Activated T-helper 2 cell treated with anti-CD3 and anti-CD28 coated beads, Interferon-gamma antibody, Interleukin-2, Interleukin-4, amounts not matched to agents 10 μg/mL and 5 μg/mL and 100 μg/mL, durations not matched to agents 14 hours and 24 hours and 36 hours (primary cell): ENCODE measurements at places on chromosomes 5 and 9. TPM values are rescaled to one million over a fixed set of nuclear protein-coding genes. Genes with fewer than 3 reads are reported as not detected.

Gene ALDOB
- total RNA-seq, result not detected in 2 replicates

Gene CNTNAP3B
- not detected in 2 replicates for total RNA-seq

Gene PPP1R26
- 2.2 and 2.3 TPM in 2 replicates for total RNA-seq

Gene RASGRF2
- 16.1 and 19.4 TPM in 2 replicates for total RNA-seq

Gene HSD17B3
- not detected in 2 replicates for total RNA-seq
